Stimulated activated naive B cell treated with anti-CD40 and anti-IgM and Interleukin-4, amounts not matched to agents 10 μg/mL and 1 μg/mL and 100 μg/mL, for 72 hours (primary cell): ENCODE measurements at places on chromosomes 4 and X.

DNA sequence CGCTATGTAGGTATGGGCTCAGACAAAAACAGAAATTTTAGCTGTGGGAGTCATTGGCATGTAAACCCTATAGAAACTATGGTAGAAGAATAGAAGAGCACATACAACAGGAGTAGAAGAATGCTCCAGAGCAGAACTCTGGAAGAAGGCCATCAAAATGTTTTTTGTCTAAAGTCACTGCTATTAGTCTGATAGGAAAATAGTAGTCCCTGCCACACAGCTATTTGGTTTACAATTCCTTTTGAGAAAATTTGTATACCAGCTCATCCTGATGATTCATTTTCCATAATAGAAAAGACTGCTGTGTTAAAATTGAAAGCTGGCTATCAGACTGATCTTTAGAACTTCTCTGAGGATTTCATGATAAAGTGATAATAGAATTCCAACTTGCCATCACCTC, 32.8 kb upstream of the ADAD1 start:
- no peak for DNase-seq

- DNase-seq: no peak
These were observed 1584.3 kb downstream of the STIM2 start for GRCh38 chr4:28444886-28445496.

- DNase-seq: no peak
These were observed 5.3 kb downstream of the MTM1 start for GRCh38 chrX:150573702-150574101.

- DNase-seq: no peak
These were observed 24.3 kb upstream of the HGFAC start for GRCh38 chr4:3417448-3417847.

- DNase-seq: no peak
These were observed 19.8 kb upstream of the HSFX4 start for GRCh38 chrX:149909324-149910177.

DNA sequence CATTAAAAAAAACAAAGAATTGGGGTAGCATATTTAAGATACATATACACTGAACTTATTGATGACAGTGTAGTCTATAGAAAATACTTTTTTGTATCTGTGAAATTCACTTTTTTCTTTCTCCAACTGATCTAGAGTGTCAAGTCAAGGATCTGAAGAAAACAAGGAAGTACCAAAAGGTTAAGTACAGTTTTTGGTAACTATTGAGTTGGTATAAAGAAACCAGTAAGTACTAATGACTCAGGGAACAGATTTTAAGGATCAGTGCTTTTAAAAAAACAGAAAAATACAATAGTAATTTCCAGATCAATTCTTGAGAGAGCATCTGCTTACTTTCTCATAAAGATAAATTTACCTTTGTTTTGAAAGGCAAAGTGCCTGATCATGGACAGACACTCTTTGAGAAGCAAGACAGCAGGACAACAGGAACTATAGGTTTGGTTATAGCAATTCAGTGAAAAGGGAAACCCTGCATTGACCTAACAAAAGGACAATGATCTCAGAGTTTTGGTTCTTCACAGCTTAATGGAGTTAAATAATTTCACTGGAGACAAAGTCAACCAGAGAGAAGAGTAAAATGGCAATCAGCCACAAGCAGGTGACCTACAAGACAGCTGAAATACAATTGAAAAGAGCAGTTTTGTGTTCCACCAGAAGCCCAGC, 23.4 kb downstream of the TRMT10A start:
- no peak for DNase-seq

GRCh38 chr4:34619531-34620162, 1624.7 kb downstream of the ARAP2 start:
- DNase-seq: no peak

GRCh38 chr4:52366621-52367020, 292.5 kb downstream of the USP46 start:
- DNase-seq: no peak

DNA sequence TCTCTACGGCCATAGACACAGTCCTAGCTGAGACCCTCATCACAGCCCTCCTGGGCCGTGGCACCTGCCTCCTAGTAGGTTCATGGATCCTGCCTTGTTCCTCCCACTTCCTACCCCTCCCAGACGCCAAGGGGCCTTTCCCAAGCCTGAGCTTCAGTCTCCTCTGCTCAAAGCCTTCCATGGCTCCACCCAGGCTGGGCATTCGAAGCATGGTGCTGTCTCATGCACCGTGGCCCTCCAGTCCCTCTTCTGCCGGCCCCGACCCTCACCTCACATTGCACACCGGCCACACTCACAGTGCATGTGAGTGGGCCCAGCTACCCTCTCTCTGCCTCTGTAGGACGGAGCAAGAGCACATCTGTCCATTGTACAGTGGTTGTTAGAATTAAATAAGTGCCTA, 21.7 kb upstream of the KIAA0232 start:
- DNase-seq: no peak

DNA sequence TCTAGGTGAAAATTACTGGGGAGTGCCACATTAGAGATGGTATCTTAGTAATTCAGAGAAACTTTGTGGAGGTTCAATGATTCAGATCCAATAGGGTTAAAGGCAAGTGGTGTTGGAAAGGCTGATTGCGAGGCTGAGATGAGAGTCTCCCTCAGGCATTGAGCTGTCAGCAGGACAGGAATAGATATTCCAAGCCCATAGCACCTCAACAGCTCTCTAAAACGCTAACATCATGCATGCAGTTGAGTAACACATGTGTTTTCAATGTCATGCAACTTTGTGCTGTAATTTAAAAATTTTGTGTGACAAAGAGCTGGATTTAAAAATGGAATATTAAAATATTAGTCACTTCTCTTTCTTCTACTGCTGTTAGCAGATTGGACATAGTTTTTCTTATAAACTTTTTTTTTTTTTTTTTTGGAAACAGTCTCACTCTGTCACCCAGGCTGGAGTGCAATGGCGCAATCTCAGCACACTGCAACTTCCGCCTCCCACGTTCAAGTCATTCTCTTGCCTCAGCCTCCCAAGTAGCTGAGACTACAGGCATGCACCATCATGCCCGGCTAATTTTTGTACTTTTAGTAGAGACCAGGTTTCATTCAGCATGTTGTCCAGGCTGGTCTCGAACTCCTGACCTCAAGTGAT, 173.5 kb upstream of the C1QTNF7 start:
- DNase-seq: no peak
